ENCODE measurements at places on chromosomes 12 and 14.
A peak's percentile ranks its signal among the peaks of the same experiment; 100 is the strongest.

DNA sequence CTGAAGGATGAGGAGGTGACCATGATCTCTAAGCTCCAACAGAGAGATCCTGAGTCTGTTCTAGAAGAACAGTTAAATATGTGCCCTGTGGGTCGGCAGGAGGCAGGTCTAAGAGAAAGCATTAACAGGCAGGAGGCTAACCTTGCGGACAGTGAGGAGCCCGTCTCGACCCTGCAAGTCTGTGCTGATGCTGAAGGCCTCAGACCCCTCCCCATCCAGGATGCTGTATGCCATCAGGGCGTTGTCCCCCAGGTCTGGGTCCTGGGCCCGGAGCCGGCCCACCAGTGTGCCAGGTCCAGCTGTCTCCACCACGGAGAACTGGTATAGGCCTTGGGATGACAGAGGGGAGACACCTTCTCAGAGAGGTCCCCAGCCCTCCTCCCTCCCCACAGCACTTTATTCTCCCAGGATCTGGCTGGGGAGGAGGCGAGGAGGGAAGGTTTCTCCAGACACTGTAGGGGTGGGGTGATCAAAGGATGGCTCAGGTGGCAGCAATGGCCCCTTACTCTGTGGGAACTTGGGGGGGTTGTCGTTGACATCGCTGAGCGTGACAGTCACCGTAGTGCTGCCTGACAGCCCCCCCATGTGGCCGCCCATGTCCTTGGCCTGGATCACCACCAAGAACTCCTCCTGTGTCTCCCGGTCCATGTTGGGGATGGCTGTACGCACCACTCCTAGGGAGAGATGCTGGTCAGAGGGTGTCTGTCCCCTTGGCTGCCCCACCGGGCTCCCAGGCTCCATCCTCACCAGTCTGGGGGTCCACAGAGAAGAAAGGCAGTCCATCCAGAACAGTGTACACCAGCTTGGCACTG lies 3.1 kb downstream of the CDH24 start:
- no peak for DNase-seq

- DNase-seq = no peak
Observed at GRCh38 chr14:75518625-75519024, 3.6 kb upstream of the BATF start.

DNA sequence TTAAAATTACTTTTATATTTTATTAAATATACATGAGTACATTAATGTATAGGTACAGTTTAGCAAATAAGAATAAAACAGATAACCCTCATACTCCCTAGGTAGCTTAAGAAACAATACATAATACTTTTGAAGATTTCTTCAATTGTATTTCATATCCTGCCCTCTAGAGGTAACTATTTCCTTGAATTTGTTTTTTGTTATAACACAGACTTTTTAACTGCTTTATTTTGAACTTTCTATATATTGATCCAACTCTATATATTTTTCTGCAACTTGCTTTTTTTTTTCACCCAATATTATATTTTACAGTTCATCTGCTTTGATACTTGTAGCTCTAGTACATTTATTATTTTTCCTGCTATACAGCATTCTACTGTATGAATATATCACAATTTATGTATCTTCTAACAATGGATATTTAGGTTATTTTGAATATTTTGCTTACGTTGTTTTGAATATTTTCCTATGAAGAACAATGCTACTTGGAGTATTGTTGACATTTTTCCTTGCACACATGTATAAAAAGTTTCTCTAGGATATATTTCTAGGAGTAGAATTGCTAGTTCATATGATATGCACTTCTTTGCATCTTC lies 72.8 kb upstream of the ABCD2 start:
- no peak for DNase-seq

DNA sequence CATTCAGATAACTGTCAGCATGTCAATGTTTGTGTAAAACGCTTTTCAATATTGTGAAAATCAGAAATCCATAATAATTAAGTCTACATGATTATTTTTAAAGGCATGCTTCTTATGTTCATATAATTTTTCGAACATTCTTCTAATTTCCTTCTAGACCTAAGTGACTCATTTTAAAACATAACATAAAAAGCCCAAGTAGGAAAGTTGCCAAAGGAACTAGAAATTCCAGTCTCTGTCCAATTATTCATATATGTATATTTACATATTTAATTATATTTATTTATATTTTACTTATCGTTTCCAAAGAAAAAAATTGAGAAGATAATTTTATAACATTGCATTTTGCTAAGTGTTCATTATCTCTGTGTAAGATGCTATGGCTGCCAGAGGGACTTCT lies 110.4 kb downstream of the TMTC1 start:
- DNase-seq = no peak

- no peak for DNase-seq
Observed at GRCh38 chr14:60681271-60681670, 32.0 kb upstream of the SIX1 start.

GRCh38 chr14:80095623-80096022 lies 115.7 kb downstream of the DIO2 start:
- DNase-seq = no peak

- DNase-seq = no peak
Observed at GRCh38 chr14:76931631-76932402, 96.7 kb downstream of the IRF2BPL start.

DNA sequence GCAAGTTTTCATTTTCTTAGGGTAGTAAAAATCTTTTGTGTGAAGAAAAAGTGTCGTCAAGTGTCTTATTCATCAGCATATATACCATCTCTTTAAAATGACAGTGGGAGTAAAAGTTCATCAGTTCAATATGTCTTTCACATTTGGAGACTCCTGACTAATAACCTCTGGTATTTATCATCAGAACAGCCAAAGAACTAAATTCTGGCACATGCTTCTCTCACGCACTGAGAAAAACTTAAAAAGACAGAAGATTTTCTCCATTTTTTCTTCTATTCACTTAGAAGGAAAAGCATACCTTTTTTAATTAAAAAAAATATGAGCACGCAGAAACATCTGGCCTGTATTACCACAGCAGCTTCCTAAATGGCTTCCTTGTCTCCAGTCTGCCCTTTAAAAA lies 265.7 kb downstream of the AKAP6 start:
- no peak for DNase-seq

DNA sequence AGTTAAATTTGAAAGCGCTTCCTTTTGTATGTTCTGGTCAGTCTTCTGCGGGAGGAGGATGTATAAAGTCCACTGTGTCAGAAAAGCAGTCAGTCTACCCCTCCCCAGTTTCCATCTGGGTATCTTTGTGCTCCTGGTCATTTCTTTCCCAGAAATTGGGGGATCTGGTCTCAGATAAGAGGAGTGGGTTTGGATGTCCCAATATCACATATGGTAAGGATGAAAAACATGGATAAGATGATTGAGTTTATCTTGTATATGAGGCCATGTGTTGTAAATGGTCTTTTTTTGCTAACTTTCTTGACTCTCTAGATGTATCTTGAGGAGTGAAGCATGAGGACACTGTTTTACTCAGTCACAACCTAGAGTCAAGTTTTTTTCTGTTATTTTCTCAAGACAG lies 186.8 kb upstream of the HIF1A start:
- DNase-seq = no peak

DNA sequence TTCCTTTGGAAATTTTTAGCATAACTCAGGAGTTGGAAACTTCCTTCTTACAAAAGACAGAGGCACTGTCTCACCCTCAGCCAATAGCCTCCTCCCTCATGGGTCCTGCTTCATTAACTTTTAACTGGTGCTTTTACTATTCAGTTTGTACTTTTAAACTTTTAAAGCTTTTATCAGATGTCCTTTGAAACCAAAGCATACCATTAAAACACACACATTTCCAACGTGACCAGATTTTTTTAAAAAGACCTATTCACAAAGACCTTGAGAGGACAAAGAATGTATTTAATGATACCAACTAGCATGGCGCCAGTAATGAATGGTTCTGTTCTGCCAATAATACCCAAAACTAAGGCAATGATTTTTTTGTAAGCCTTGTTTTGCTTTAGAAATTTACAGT lies 173.6 kb upstream of the EEA1 start:
- no peak for DNase-seq

DNA sequence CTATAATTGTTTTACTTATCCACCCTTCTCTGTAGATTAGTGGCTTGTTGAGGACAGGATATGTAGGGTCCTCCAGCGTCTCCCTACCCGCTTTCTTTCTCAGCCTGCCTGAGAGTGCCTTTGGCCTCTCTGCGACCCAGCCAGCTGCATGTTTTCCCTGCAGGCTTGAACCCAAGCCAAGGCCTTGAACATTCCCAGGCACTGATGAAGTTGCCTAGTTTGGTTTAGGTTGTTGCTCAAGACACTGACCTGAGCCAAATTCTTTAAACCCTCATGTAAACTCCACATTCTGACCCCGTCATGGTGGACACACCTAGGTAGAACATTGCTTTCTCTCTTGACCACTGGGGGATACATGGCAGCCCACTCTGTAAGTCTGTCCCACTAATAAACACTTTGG lies 33.4 kb upstream of the TXNRD1 start:
- no peak for DNase-seq

GRCh38 chr12:47730341-47730744 lies 5.1 kb upstream of the ENDOU start:
- DNase-seq = no peak

DNA sequence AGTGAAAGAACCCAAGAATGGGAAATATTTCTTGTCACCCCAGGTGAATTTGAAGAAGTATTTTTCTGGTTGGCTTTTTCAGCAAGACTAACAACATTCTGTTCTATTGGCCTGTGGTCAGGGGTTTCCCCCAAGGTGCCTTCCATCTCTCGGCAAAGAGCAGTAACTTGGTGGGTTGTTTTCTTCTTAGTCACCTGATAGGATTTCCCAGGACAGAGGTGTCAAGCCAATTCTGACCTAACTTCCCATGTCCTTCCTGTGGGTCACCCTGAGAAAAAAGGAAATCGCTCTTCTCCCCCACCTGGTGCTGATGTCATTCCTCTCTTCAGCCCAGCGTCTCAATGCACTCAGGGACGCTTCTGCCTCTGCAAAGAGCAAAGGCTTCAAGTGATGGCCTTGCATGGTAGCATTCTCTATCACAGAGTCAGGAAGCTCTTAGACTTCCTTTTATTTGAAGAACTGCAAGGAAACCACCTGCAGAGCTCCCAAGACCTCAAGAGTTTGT lies 16.1 kb upstream of the IFNG start:
- DNase-seq = peak; percentile 63

DNA sequence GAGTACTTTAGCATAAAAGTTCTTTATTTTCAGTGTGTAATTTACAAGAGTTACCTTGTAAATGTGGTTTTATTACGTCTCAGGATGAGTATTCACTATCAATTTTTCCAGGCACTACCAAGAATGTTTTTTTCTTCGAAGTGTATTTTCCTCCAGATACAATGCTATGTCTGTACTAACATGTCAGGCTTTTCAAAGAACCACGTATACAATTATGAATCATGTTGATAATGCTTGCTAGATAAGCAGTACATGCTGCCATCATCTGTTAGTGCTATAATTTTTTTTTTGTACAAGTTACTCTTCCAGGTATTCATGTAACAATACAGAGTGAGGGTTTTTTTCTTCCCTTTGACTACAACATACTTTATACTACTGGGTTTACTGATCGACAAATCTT lies 5.6 kb upstream of the KANSL2 start:
- no peak for DNase-seq

DNA sequence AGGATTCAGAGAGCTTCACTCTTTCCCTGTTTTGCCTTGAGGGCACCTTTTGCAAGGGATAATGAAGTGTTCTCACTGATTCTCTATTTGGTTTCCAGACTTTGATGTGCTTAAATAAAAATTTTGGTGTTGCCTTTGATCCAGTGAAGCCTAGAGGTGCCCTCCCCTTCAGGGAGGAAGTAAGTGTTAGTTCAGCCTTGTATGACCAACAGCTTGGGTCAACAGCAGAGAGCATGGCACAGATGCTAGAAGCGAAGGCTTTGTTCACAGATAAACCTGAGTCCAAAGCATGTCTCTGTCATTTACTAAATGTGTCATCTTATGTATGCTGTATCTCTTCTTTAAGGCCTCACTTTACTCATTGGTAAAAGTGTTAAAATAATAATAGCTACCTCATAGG lies 52.8 kb upstream of the STXBP6 start:
- DNase-seq = no peak

- DNase-seq = no peak
Observed at GRCh38 chr14:23562822-23563472, 4.6 kb downstream of the AP1G2 start.

DNA sequence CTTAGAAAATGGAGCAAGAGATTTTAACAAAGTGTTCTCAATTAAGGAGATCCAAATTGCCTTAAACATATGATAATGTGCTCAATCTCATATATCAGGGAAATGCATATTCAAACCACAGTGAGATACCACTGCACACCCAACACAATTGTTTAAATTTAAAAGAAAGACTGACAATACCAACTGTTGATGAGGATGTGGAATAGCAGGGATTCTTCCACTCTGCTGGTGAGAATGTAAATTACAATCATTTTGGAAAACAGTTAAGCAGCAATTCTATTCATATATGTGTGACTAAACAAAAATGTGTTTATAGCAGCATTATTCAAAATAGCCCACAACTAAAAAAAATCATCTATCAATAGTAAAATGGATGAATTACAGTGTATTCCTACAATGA lies 144.2 kb downstream of the KICS2 start:
- no peak for DNase-seq

DNA sequence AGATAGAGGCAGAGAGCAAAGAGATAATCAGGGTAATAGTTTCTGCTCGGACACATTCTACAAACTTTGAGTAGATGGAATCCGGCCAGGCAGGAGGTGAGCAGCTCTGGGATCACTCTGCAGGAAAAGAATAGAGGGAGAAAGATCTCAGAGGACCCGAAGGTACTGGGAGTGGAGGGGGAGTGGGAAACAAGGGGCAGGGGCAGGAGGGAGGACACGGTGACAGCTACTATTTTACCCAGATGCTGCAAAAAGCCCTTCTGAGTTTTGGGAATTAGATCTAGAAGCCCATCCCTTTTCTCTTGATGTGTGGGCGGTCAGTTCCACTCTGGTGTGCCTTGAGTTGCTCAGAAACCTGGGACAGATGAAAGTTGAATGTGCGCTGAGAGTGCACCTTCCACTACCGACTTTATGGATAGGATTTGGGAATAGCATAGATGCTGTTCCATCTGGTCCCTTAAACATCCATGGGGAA lies 556 bp downstream of the GPRC5A start:
- no peak for DNase-seq

DNA sequence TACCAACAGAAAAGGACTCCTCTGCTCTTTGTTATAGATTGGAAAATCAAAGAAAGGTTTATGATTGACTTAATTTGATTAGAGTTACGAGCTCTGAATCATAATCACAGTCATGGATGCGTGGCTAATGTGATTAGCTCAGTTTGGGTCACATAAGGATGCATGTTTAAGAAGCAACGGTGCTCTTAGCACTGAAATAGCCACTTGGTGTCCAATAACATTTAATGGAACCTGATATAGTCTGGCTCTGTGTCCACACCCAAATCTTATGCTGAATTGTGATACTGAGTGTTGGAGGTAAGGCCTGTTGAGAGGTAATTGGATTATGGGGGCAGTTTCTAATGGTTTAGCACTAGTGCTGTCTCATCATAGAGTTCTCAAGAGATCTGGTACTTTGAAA lies 501.6 kb downstream of the SLC6A15 start:
- no peak for DNase-seq

Measured in GM12878 (cell line).